ENCODE measurements at places on chromosomes 1 and 21.

DNA sequence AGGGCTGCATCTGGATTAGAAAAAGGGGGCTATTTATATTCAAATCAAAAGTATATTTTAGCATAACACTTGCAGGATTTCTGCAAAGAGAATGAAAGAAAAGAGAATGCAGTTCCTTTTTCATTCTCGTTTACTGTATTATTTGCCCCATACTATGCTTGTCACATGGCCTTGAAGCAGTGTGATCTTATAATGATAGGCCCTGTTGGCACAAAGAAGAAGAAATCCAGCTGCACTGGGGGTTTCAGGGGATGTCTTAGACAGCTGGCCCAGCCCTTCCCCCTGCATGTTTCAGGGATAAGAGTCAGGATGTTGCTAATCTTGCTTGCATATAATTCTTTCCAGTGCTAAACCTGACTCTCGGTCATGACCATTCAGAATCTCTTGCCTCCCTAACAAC is 369.5 kb downstream of the SEC16B start:
- no peak for DNase-seq

DNA sequence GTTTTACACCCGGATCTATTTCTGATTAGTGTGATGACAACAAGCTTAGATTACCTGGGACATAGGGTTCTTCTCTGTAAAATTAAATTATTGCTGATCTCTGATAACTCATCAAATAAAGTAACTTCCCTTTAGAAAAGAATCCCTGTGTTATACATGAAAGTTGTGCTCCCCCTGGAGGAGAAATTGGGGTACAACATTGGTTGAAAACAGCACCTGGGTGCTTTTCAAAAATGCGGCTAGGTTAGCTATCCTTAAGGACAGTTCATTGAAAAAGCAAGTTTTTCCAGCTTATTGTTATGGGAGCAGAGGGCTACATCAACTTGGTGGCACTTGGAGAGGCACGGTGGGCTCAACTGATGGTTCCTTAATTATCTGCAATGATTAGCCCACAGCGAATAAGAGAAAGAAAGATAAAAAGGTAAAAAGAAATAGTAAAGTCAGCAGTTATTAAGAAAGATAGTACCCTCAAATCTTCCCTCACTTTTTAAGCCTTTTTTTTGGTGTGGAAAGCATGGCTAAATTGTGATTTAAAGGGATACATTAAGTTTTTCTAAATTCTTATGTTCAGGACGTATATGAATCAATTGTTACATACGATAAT is 97.8 kb downstream of the FMN2 start:
- no peak for DNase-seq

- no peak for DNase-seq
These were observed 39.9 kb upstream of the BACH1 start for GRCh38 chr21:29258626-29259338.

DNA sequence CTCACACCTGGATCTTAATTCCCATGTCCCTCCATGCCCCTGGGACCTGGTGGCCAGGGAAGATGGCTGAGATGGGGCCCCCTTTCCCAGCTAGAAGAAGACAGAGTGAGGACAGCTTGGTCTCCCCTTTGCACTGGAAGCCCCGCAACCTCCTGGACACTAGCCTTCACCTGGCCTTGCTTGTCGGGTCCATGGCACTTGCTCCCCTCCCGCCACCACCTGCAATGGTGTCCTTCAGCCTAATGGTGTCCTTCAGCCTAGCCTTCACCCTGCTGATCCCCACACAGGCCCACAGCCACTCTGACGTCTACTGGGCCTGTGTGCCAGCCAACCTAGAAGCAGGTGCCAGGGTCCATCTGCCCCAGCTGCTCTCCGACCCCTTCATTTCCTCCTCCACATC is 45.9 kb upstream of the EDN2 start:
- no peak for DNase-seq
